SJCRH30 (cell line): ENCODE measurements at places on chromosomes 16 and 17. TPM values are rescaled to one million over a fixed set of nuclear protein-coding genes. Genes with fewer than 3 reads are reported as not detected.

Gene CD79B
- 0.48 and 1.2 TPM in 2 replicates for total RNA-seq

GRCh38 chr17:43024407-43025289, at the start of gene RND2:
Gene RND2, plus strand, starts transcription at chr17:43025231. Its CDS starts 117 bp downstream, at chr17:43025348.
- peaks cover 5% of the 10 kb centered on the region for H3K4me1 ChIP-seq
- peak within 1 kb of the TSS; percentile 59 for H3K4me3 ChIP-seq
- DNase-seq: peak; percentile 99
- H3K27me3 ChIP-seq: peaks cover 5% of the 10 kb centered on the region; the same call in 1 of the 2 replicates
- H3K36me3 ChIP-seq: no peaks in the 10 kb centered on the region
- H3K27ac ChIP-seq: no peak within 1 kb of the TSS

DNA sequence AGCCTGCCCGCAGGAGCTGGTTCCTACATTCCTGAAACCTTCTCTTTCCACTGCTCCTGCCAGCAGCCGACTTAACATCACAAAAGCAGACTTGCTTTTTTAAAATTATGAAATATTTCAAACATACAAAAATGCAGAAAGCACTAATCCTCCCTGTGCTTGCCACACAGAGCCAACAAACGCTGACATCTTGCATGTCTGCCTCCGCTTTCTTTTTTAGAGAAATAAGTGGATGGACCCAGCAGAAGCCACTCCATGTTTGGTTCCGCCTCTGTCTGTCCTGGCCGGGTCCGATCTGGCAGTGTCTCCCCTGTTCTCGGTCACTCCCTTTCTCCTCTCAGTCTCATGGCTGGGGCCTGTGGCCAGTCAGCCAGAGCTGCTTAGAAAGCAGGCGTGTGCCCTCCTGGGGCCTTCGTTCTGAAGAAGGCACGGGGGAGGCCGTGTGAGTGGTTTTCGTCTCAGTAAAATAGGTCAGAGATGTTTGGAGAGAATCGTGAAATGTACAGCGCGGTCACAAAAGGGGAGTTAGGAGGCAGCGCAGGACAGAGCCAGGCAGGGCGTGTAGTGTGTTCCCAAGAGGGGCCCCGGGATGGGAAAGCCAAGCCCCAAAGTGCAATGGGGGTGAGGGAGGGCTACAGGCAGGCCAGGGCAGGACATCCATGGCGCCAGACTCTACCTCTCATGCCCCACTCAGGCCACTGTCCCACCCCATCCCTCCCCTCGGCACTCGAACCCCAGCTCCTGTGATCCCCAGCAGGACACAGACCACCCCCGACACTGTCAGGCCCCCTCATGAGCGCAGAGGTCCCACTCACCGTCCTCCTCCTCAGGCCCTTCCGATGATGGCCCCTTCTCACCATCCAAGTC, 23.2 kb downstream of the MXRA7 start:
- peak overlapping the region; percentile 53 for H3K27ac ChIP-seq
- DNase-seq: no peak
- no peaks in the 10 kb centered on the region for H3K27me3 ChIP-seq

Gene G6PC1
- total RNA-seq: not detected in 2 replicates

Gene MEIOC
- total RNA-seq: 0.04 TPM in 1 of 2 replicates, not detected in the other

Gene LPO
- total RNA-seq: not detected in 2 replicates
